ENCODE measurements at places on chromosomes 13 and 19.

DNA sequence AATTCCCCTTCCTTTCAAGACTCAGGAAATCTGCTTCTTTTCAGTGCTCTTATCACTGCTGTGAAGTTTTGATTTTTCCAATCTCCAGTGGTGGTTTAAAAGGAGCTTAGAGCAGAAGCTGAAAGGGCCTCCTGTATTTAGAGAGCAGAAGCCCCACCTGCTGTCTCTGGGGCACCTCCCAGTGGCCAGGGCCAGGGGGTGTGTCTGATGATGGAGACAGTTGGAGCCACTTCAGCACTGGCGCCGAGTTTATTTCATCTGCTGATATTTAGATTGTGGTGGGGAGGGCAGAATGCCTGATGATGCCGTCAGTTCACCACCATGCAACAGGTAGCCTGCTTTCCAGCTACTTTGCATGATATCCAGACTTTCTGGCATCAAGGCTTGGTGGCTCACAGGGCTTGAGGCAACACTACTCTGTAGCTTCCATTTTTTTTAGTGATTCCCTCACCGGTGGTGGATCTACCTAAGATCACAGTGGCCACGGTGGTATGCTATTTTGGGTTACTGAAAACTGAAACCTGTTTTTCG lies 371.9 kb downstream of the KCNRG start:
- peak; percentile 72 for DNase-seq

- DNase-seq: no peak
Measured at GRCh38 chr13:80037505-80037888, 303.4 kb downstream of the SPRY2 start.

- DNase-seq: no peak
Measured at GRCh38 chr19:46107371-46107770, 17.1 kb downstream of the IGFL3 start.

DNA sequence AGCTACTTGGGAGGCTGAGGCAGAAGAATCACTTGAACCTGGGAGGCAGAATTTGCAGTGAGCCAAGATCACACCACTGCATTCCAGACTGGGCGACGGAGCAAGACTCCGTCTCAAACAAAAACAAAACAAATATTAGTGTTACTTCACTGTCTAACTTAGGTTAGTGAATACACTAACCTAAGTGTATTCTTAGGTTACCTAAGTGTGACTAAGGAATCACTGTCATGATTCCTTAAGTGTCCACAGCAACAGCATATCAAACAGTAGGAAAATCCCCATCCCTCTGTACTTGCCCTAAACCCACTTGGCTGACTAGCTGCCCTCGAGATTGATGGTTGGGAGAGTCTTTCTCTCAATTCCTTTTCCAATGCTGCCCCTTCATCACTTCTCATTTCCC lies 11.8 kb upstream of the LRCH1 start:
- DNase-seq: no peak

DNA sequence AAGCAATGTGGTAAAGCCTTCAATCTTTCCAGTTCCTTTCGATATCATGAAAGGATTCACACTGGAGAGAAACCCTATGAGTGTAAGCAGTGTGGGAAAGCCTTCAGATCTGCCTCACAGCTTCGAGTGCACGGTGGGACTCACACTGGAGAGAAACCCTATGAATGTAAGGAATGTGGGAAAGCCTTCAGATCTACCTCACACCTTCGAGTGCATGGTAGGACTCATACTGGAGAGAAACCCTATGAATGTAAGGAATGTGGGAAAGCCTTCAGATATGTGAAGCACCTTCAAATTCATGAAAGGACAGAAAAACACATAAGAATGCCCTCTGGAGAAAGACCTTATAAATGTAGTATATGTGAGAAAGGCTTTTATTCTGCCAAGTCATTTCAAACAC lies 15.6 kb upstream of the ZNF763 start:
- no peak for DNase-seq

- no peak for DNase-seq
Measured at GRCh38 chr13:103195762-103196161, 129.5 kb upstream of the SLC10A2 start.

GRCh38 chr13:68535329-68535728 lies 1305.2 kb upstream of the PCDH9 start:
- DNase-seq: no peak

GRCh38 chr19:8459095-8459494 lies 14.3 kb downstream of the HNRNPM start:
- DNase-seq: no peak

DNA sequence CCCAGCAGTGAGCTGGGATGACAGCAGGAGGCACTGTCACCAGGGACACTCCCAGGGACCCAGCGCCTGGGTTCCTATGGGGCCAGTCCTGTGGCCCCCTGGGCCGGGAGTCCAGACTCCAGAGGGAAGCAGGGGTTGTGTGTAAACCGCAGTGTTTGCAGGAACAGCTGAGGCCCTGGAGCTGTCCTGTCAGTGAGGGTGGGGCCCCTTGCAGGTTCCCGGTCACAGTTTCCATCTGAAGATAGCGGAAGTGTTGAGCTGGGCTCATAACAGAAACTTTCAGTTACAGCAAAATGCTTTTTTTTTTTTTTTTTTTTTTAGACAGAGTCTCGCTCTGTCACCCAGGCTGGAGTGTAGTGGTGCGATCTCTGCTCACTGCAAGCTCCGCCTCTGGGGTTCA lies 17.7 kb upstream of the CSNK1G2 start:
- peak; percentile 73 for DNase-seq

GRCh38 chr19:18634612-18635297 lies 2.1 kb upstream of the KLHL26 start:
- no peak for DNase-seq

GRCh38 chr13:98298599-98298998 lies 121.5 kb upstream of the RNF113B start:
- no peak for DNase-seq

GRCh38 chr13:46698910-46699460 lies 98.0 kb downstream of the ESD start:
- DNase-seq: no peak
